ENCODE measurements at places on chromosomes 5 and 9. TPM values are rescaled to one million over a fixed set of nuclear protein-coding genes. Genes with fewer than 3 reads are reported as not detected.

The ESM1 gene
- 1.2 TPM for total RNA-seq

DNA sequence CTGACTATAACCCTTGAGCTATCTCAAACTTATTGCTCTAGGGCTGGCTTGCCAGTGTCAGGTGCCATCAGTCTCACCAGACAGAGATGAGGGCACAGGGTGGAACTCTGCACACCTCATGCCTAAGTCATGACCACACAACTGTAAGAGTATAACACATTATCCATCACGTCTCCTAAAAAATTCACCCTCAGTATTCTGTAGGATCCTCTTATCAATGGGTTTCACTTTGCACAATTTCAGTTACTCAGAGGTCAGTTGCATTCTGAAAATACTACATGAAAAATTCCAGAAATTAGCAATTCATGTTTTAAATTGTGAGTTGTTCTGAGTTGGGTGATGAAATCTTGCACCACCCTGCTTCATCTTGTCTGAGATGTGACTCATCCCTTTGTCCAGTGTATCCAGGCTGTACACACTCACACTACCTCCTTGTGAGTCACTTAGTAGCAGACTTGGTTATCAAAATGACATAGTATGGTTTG lies 690.9 kb upstream of the CDH18 start:
- H3K4me3 ChIP-seq, result no peak overlapping the region
- no peaks in the 10 kb centered on the region for H3K4me1 ChIP-seq
- H3K27me3 ChIP-seq, result no peaks in the 10 kb centered on the region
- DNase-seq, result no peak
- H3K27ac ChIP-seq, result no peak overlapping the region

- DNase-seq, result no peak
- H3K27ac ChIP-seq, result no peak overlapping the region
- H3K4me1 ChIP-seq, result no peaks in the 10 kb centered on the region
- H3K27me3 ChIP-seq, result no peaks in the 10 kb centered on the region
Measured at GRCh38 chr9:125511789-125512660, 195.0 kb downstream of the MAPKAP1 start.

The ADAMTS16 gene
- total RNA-seq, result not detected

The GOLGA1 gene
- total RNA-seq, result 27.0 TPM

GRCh38 chr5:134477462-134478245 lies 47.8 kb upstream of the JADE2 start:
- no peak for DNase-seq
- no peaks in the 10 kb centered on the region for H3K36me3 ChIP-seq
- H3K4me1 ChIP-seq, result no peaks in the 10 kb centered on the region
- no peak overlapping the region for H3K27ac ChIP-seq

- no peaks in the 10 kb centered on the region for H3K36me3 ChIP-seq
- no peaks in the 10 kb centered on the region for H3K4me1 ChIP-seq
- H3K27me3 ChIP-seq, result no peaks in the 10 kb centered on the region
- no peak overlapping the region for H3K27ac ChIP-seq
- no peak for DNase-seq
Measured at GRCh38 chr9:69885474-69885929, 64.9 kb downstream of the CFAP95 start.

The SPINK7 gene
- total RNA-seq, result not detected

GRCh38 chr5:14296533-14297331 lies 153.6 kb downstream of the TRIO start:
- no peaks in the 10 kb centered on the region for H3K4me1 ChIP-seq
- H3K36me3 ChIP-seq, result peaks cover 11% of the 10 kb centered on the region
- H3K4me3 ChIP-seq, result no peak overlapping the region
- H3K27ac ChIP-seq, result no peak overlapping the region
- no peak for DNase-seq

The DOCK2 gene
- total RNA-seq, result 320 TPM

GRCh38 chr5:68460147-68460798 lies 244.7 kb downstream of the PIK3R1 start:
- H3K4me3 ChIP-seq, result no peak overlapping the region
- no peak overlapping the region for H3K27ac ChIP-seq
- H3K36me3 ChIP-seq, result no peaks in the 10 kb centered on the region

GRCh38 chr9:121684381-121685145 lies 33.1 kb downstream of the DAB2IP start:
- H3K27ac ChIP-seq, result no peak overlapping the region
- H3K4me3 ChIP-seq, result no peak overlapping the region
- no peaks in the 10 kb centered on the region for H3K36me3 ChIP-seq
- DNase-seq, result no peak

DNA sequence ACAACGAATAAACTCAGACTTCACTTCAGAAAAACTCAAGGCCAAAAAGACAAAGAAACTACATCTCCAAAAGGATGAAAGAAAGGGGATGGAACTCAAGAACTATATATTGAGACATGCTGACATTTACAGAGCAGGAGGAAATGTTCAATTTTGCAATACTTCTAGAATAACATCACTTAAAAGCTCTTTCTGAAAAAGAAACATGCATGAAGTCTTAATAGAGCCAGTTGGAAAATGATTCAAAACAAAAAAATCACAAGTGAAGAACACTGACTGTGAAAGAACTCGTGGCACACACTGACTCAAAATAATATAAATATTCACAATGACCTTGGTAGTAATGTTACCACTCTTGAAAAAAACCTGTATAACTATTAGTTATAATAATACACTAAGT lies 267.8 kb upstream of the NREP start:
- no peak for DNase-seq
- H3K27me3 ChIP-seq, result no peaks in the 10 kb centered on the region
- no peak overlapping the region for H3K27ac ChIP-seq

The PCDHGA3 gene
- not detected for total RNA-seq

DNA sequence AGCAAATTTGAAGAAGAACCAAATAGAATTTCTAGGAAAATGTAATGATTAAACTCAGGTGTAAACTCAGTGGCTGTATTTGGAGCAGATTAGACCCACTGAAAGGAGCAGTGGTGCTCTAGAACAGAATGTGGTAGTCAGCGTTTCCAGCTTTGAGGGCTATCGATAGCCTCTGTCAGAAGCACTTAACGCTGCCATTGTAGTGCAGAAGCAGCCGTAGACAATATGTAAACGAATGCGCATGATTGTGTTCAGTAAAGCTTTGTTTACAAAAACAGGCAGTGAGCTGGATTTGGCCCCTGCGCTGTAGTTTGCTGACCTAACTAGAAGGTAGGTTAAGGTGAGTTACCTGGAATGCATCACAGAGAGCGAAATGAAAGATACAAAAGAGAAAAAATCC lies 72.0 kb downstream of the FAM78A start:
- H3K36me3 ChIP-seq, result peaks cover 34% of the 10 kb centered on the region
- H3K27me3 ChIP-seq, result no peaks in the 10 kb centered on the region
- no peak overlapping the region for H3K27ac ChIP-seq
- H3K4me1 ChIP-seq, result no peaks in the 10 kb centered on the region

DNA sequence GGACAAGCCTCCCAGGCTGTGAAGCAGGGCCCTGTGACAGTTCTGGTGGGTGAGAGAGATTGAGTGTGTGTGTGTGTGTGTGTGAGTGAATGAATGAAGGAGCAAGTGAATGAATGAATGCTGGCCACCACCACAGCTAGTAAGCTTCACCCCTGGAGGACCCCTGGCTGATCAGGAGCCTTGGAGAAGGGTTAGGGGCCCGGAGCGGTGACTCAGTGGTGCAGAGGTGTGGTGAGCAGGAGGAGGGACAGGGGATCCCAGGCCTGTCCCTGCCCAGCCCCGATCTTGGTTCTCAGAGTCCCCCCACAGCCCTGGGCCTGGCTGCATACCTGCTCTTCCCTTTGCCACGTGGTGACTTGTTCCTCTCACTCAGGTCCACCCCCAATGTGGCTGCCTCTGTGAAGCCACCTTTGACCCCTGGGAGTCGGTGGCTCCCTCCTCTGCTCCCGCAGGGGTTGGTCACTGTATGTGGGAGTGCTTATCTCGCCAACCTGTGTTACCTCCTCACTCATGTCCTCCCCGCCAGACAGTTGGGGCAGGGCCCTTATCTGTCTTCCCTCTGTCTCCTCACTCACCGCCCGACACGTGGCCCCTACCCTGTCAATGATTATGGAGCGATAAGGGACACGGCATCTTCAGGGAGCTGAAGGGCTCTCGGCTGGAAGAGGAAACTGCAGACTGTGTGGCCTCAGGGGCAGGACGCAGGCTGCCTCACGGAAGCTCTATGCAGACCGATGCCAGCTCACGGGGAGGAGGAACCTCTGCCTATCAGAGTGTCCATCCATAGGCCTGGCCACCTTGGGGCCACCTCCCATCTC lies 99.9 kb upstream of the PITX1 start:
- no peak overlapping the region for H3K4me3 ChIP-seq
- no peak overlapping the region for H3K27ac ChIP-seq
- H3K27me3 ChIP-seq, result no peaks in the 10 kb centered on the region
- no peaks in the 10 kb centered on the region for H3K36me3 ChIP-seq
- H3K4me1 ChIP-seq, result no peaks in the 10 kb centered on the region

DNA sequence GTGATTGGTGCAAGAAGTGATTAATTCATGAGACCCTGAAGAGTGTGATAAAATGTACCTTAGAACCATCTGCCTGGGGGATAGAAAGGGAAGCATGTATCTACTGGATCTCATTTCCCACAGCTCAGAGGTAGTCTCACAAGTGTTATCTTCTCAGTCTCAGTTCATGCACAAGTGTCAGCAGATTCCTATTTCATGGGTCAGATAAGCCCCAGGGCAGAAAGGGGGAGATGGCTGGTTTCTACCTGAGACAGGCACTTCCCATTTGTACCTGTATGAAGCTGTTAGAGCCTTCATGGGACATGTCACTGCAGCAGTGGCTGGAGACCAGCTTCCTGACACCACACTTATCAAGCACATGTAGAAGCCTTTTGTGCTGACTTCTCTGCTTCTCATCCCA lies 45.6 kb upstream of the SMIM15 start:
- no peak overlapping the region for H3K27ac ChIP-seq
- DNase-seq, result no peak
- no peaks in the 10 kb centered on the region for H3K4me1 ChIP-seq
- H3K4me3 ChIP-seq, result no peak overlapping the region
- H3K27me3 ChIP-seq, result no peaks in the 10 kb centered on the region

The CARTPT gene
- total RNA-seq, result not detected

The ZFR gene
- 70.8 TPM for total RNA-seq

- H3K4me3 ChIP-seq, result no peak overlapping the region
- no peaks in the 10 kb centered on the region for H3K36me3 ChIP-seq
- no peak overlapping the region for H3K27ac ChIP-seq
- H3K4me1 ChIP-seq, result peaks cover 15% of the 10 kb centered on the region
- DNase-seq, result peak; percentile 14
Measured at GRCh38 chr9:126703866-126704156, 90.1 kb downstream of the LMX1B start.

DNA sequence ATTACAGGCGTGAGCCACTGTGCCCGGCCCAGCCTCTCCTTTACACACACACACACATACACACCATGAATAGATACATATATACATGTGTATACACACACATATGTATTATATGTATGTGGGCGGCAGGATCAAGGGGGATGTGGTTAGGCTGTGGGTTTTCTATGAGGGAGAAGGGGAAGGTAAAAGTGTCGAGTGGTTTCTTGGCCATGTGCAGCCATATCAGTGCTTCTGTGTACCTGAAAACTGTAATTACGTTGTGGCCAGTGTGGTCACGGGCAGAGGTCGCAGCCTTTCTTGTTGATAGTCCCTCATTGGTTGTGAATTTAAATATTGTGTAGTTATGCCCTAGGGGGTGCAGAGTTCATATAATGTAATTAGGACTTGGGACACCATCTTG lies 16.5 kb downstream of the CDK20 start:
- H3K4me3 ChIP-seq, result no peak overlapping the region
- H3K27ac ChIP-seq, result no peak overlapping the region
- peaks cover 3% of the 10 kb centered on the region for H3K27me3 ChIP-seq
- no peaks in the 10 kb centered on the region for H3K4me1 ChIP-seq
- no peak for DNase-seq

All from natural killer cell (primary cell).